ENCODE measurements at places on chromosomes 16 and 17.
A peak's percentile ranks its signal among the peaks of the same experiment; 100 is the strongest.

DNA sequence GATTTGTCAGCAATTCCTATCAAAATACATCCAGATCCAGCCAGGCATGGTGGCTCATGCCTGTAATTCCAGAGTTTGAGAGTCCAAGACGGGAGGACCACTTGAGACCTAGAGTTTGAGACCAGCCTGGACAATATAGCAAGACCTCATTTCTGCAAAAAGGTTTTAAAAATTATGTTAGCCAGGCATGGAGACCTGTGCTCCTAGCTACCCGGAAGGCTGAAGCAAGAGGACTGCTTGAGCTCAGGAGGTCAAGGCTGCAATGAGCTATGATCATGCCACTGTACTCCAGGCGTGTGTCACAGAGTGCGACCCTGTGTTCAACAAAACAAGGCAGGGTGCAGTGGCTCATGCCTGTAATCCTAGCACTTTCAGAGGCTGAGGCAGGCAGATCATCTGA lies 215.2 kb downstream of the CPPED1 start:
- DNase-seq = no peak

DNA sequence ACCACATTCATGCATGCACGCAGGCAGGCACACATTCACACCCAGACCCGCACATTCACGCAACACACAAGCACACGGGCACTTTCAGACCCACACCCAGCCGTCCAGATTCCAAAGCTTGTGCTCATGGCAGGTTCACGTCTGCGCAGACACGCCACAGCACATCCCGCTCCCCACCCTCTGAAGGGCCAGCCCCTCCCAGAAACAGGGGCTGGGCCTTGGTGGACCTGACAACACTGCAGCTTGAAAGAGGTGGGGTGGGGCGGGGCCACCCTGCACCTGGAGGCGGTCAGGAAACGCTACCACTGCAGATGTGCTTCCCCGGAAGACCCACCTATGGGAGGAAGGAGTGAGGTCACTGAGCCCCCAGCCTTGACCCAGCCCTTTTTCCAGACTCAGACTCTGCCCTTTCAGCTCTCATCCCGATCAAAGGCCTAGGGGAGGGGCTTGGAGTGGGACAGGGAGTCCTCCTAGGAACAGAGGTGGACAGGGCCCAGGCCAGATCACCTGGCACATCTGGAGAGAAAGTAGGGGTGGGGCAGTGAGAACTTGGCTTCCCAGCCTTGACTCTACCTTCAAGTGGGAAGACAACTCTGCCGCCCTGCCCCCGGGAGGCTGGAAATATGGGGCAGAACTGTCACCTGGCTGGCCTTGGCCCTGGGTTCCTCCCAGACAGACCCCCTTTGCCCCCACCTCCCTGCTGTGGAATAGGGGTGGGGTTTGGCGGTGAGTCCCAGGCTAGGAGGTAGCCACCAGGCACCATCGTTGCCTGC lies 11.0 kb downstream of the P3H4 start:
- no peak for DNase-seq

- no peak for DNase-seq
These were observed 21.2 kb downstream of the CRISPLD2 start for GRCh38 chr16:84840687-84841627.

- DNase-seq = no peak
These were observed 1.7 kb downstream of the NRN1L start for GRCh38 chr16:67886387-67886786.

DNA sequence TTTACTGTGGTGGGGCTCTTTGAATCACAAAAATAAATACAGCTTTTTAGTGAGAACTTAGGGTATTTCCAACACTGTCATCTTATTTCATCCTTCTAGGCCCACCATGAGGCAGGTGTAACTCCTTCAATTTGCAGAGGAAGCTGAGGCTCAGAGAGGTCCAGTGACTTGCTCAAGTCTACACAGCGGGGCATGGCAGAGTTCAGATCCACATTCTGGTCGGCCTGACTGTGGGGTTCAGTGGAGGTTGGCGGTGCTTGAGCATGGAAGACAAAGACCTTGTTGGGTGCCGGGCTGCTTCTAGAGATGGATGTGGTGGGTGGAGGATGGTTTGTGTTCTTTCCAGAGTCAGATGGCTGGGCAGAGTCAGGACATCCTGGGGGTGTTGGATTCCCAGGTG lies 39.8 kb downstream of the PLCG2 start:
- no peak for DNase-seq

DNA sequence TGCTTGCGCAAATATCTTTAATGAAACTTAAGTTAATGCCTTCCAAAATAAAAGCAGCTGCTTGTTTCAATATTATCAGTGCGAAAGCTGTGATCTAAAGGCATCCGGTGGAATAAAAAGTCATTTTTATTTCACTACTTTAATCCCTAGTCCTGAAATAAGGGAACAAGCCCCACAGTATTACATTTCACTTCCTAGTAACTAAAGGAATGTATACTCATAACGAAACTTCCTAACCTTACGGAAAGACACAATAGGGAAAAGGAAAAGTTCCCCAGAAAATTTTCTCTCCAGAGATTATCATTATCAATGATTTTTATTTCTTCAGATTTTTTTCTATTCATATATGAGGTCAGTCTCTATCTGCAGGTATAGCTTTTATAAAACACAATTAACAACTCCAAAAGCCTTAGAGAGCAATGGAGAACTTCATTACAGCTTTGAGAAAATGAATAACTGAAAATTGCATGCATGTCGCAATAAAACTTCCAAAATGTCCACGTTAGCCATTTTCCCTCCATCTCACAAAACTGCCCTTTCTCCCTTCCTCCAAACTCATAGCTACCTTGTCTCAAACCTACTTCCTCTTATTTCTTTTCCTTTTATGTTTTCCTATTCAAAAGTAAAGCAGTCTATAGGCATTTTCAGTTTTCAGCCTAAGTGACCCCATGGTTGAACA lies 154.3 kb upstream of the MED13 start:
- no peak for DNase-seq

DNA sequence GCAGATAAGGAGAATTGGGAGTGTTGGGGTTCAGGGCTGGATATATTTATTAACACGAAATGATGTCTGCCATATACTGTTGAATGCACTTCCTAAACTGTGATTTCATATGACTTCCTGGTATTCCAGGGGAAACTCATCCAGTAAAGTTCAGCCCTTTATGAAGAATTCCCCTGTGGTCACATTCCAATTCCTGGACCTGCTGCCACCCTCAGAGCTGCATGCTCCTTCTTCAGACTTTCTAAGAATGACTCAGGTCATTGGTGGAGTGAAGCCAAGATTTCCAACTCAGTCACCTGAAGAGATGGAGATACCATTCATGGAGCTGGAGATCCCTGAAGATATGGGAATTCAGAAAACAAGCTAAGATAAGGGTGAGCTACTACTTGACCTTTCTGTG lies 114.2 kb upstream of the TMEM97 start:
- DNase-seq = no peak

DNA sequence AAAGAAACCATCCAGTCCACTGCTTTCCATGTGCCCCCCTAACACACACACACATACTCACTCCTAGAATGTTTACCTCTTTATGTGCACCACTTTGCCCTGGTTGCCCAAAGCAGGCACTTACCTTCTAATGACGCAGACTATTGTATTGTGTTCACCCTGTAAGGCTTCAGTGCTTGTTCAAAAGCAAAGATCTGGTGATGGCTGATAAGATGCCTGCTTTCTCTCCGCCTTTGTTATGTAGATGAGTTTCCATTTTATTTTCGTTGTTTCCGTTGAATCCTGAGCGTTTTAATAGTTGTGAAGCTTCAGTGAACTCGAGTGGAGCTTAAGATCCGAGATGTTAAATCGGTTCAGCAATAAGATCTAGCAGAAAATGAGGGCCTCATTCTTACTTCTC lies 452.7 kb downstream of the TMEM114 start:
- DNase-seq = no peak

DNA sequence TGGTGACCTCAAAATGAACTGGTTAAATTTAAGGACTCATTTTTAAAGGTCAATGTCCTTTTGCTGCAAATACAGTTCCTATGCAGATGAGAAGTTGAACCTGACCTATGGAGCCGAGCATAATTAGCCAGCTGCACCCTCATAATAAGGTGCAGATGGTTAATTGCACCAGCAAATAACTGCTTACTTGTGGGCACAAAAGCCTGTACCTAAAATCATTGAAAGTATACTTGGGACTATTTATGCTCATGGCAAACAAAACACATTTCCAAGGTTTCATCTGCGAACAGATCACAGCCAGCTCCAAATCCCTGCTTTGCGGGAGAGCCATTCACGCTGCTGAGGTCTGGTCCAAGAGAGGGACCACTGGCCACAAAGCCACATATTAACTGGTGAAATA lies 13.0 kb downstream of the HYDIN start:
- DNase-seq = no peak

- no peak for DNase-seq
These were observed 39.7 kb downstream of the USP10 start for GRCh38 chr16:84739349-84740124.

DNA sequence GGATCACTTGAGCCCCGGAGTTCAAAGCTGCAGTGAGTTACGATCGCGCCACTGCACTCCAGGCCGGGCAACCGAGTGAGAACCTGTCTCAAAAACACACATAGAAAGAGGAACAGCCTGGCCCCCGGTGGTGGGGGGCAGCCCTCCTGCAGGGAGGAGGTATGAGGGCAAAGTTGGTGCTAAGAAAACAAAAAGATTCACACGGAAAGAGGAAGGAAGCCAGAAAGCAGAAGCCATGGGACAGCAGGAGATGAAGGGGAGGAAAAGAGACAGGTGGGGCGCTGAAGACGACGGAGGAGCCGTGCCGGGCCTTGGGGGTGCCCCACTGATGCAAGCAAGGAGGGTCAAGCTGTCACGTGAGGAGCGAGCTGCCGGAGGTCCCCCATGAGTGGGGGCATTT lies 8.2 kb upstream of the C16orf74 start:
- peak; percentile 96 for DNase-seq

DNA sequence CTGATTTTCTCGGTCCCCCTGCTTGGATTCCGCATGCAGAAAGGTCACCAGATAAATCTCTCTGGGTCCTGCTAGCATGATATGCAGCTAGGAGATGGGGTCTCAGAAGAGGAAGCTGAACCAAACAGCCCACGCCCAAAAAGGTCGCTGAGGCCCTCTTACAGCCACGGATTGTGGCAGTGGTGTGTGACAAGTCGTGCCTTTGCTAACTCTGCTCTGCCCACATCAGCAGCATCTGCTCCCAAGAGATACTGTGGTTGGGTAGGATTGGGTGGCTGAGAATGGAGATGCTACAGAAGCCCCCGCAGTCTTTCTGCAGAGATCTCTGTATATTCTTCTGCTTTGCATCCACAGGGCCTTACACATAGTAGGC lies 15.2 kb upstream of the SKAP1 start:
- DNase-seq = no peak

DNA sequence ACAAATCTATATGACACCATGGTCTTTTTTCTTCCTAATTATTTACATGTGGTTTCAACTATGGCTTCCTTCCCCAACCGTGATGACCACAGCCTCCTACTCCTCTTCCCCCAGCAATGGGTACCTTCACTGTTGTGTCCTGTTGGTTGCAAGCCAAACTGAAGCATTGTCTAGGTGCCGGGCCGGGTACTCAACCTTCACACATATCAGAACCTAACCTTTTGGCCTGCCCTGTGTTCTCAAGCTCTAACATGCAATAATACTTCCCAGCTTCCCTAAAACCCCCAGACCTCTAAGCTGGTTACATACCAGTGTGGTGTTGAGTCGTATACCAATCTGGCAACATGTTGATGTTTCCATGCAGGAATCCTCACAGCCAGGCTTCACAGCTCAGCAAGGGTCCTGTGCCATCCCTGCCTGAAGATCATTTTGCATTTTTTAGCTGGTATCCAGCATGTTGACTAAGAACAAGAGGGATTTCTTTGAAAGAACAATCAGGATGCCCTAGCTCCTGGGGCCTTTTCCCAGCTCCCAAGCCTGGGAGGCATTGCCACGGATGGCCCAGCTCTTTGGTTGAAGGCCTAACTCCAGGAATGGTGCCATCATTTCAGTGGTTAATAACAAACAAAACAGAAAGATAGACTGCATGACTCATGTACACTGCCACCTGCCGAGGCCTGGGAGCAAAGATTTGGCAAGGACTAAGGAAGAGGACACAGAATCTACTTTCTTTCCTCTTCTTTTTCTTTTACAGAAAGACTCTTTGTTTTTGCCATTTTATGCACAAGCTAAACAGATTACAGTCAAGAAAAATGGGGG lies 373.7 kb upstream of the SALL1 start:
- no peak for DNase-seq

DNA sequence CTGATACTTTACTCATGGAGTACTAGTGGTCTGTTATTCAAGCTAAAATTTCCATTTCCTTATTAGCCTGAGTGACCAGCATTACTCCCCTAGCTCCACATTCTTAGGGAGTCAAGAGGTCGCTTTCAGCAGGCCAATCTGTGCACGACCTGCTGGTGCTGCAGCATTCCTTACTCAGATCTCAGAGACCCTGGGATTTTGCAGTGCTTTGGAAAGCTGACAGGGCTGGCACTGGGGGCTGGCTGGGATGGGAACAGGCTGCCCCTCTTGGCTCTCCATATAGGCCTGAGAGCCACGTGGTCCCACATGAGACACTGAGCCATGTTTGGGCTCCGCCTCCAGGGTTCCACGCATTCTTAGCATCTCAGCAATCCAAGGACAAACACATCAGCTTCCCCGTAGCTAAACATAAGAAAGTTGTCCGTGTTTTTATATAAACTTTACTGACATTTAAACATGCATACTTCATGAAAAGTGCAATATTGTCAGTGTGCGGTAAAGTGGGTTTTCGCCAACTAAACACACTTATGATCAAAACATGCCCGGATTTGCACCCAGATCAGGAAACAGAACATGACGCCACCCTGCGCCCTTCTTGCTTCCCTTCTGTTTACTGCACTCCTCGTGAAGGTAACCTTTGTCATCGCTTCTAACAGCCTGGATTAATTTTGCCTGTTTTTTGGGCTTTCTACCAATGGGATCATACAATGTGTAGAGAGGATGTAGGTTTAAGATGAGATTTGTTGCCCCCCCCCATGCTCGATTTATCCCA lies 254.5 kb upstream of the CACNG5 start:
- no peak for DNase-seq

DNA sequence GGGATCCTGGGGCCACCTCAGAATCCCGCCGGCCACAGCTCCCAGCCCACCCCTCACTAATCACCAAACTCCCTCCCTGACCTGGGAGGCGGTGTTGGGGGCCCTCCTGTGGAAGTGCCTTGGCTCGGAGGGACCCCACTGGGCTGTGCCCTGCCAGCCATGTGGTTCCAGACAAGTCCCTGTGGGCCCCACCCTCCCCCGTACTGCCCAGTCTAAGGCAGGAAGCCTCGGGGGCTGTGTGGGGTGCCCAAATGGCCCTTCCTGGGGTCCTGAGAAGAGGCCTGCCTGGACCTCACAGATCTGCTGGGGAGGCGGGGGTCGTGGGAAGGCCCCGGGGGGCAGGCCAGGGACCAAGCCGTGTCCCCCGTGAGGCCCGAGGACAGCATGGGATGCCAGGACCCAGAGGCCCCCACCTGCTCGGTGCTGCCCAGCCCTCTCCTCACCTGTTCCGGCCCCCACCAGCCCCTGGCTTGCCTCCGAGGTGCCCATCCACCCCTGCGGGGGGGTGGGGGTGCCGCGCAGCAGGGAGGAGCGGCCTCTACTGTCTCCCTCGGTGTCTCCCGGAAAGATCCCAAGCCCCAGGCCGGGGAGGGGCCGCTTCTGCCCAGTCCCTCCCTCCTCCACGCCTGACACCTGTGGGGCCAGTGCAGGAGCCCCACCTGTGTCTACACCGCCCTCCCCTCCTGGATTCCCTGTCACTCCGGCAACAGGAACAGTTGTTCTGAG lies 9.3 kb upstream of the KREMEN2 start:
- no peak for DNase-seq
